Activated naive CD4-positive, alpha-beta T cell treated with Interleukin-2 at 50 U/mL for 16 hours (primary cell): ENCODE measurements at places on chromosomes 4 and X.

- DNase-seq, result no peak
These were observed 14.5 kb downstream of the SLC2A9 start for GRCh38 chr4:10006601-10007435.

GRCh38 chr4:94961420-94961819 is 203.7 kb downstream of the BMPR1B start:
- no peak for DNase-seq

DNA sequence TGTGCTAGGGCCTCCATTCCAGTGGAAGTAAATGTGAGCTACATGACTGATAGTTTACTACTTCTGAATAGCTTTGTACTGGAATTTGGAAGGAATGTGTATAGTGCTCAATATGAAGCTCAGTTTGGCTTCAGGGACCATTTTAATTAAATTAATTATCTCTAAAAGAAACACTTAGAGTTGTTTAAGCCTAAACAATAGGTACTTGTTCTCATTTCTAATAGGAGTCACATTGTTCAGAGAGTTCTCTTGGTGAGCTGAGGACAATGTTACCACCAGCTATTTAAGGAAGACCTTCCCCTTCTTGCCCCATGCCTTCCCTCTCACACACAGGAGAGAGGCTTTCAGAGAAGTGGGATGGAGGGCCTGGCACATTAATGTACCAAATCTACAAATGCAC is 78.3 kb downstream of the CHIC2 start:
- no peak for DNase-seq

GRCh38 chr4:7937006-7937405 is 2.7 kb downstream of the AFAP1 start:
- DNase-seq, result no peak

GRCh38 chr4:8854931-8855330 is 16.7 kb downstream of the HMX1 start:
- no peak for DNase-seq
